ENCODE measurements at places on chromosomes 7 and 10. TPM values are rescaled to one million over a fixed set of nuclear protein-coding genes. Genes with fewer than 3 reads are reported as not detected.

- no peaks in the 10 kb centered on the region for H3K27me3 ChIP-seq
- H3K27ac ChIP-seq: no peak overlapping the region
- no peaks in the 10 kb centered on the region for H3K4me1 ChIP-seq
Observed at GRCh38 chr7:104536956-104537355, 208.6 kb downstream of the LHFPL3 start.

KCNIP2 gene
- not detected for total RNA-seq

DNA sequence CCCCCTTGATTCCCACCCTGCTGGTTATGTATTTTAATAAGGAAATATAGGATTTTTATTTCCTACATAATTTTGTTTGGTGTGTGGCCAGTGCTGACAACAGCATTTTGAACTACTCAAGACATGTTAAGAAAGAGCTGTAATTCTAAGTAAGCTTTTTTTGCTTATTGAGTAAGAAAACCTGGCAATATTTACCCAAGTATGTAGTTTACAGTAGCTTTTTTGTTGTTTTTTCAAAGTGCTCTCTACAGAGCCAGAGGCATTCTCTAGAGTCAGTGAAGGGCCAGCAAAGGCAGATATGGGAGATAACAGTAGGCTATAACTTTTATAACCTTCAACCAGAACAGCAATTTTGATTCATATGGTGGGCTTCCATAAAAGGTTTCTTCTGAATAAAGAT lies 63.2 kb upstream of the TMEM168 start:
- H3K27ac ChIP-seq: no peak overlapping the region
- H3K27me3 ChIP-seq: no peaks in the 10 kb centered on the region
- no peak overlapping the region for H3K4me3 ChIP-seq
- DNase-seq: no peak
- H3K4me1 ChIP-seq: no peaks in the 10 kb centered on the region

OR13A1 gene
- total RNA-seq: not detected

DNA sequence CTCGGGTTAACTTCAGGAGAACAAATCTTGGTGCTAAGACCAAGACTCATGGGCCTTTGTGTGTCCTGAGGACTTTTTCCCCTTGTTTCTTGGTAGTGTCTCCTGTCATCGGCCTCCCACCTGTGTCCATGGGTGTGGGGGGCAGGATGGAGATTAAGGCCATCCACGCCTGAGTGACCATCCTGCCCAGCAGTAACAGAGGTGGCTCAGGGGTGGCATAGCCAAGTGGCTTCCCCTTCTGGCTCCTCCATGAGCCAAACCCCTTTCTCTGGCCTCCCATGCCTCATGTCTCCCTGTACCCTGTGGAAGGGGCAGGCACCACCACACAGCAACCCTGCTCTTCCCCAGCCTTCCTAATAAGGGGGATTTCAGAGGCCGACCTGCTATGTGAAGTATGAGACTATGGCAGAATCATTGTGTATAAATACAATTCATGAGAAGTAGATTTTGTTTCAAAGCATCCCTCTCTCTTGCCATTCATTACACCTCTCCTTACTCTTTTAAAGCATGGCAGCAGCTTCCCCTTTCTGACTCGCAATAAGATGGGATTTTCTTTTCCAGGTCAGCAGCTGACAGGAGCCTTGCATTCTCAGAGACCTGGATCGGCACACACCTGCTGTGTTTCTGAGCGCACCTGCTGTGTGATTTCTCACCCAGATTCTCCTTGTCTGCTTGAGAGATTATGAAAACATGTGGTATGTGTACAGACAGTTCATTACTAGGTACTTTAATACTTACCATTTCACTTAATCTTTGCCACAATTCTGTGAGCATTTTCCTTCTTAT lies 102.5 kb downstream of the XPNPEP1 start:
- H3K27me3 ChIP-seq: no peaks in the 10 kb centered on the region
- no peak for DNase-seq
- H3K27ac ChIP-seq: no peak overlapping the region
- no peaks in the 10 kb centered on the region for H3K36me3 ChIP-seq

DNA sequence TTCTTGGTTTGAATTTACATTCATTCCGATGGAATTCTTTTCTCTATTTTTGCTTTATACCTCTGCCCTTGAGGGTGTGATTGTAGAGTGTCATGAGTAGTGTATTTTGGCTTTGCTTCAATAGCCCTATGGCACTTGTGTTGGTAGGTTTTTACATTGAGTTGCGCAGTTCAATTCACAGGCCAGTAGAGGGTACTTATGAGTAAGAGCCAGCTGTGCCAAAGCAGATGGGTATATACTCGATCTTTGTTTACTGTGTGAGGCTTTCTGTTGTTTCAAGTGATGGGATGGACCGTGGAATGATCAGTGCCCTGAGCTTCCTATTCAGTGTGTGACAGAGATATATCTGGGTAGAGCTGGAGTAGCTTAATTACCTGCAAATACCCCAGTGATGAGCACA lies 4.3 kb upstream of the AKR1C3 start:
- peaks cover 7% of the 10 kb centered on the region for H3K4me1 ChIP-seq
- no peaks in the 10 kb centered on the region for H3K27me3 ChIP-seq
- peak; percentile 63 for DNase-seq
- H3K27ac ChIP-seq: no peak overlapping the region
- no peak overlapping the region for H3K4me3 ChIP-seq
- no peaks in the 10 kb centered on the region for H3K36me3 ChIP-seq

Measured in GM23248 (cell line).